ENCODE measurements at places on chromosomes 3 and 15. TPM values are rescaled to one million over a fixed set of nuclear protein-coding genes. Genes with fewer than 3 reads are reported as not detected.

Gene CPLX3
- polyA plus RNA-seq: 0.27 TPM

Gene OR5H14
- polyA plus RNA-seq: not detected

Gene CLRN1
- polyA plus RNA-seq: 0.20 TPM

DNA sequence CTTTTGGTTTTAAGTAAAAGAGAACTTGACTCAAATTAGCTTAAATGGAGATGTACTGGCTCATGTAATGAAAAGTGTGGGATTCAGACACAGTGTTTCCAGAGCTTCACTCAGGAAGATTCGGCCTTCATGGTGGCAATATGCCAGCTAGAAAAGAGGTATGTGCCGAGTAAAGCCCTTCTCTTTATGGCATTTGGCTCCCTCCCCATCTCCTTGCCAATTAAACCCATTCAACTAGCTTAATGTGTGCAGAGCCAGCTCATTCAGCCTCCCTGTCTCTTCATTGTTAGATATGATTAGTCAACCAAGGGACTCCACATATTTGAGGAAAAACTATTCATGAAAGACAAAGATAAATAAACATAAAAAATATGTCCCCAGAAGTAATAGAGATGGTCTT, 15.0 kb upstream of the TRANK1 start:
- H3K4me1 ChIP-seq: peaks cover 2% of the 10 kb centered on the region
- no peak overlapping the region for H3K27ac ChIP-seq
- no peaks in the 10 kb centered on the region for H3K36me3 ChIP-seq
- DNase-seq: no peak
- H3K4me3 ChIP-seq: no peak overlapping the region

- DNase-seq: no peak
- H3K4me1 ChIP-seq: peaks cover 4% of the 10 kb centered on the region
- no peaks in the 10 kb centered on the region for H3K36me3 ChIP-seq
- H3K27me3 ChIP-seq: no peaks in the 10 kb centered on the region
Observed at GRCh38 chr3:119809249-119810017, 27.5 kb downstream of the NR1I2 start.

Measured in H1 (cell line).